ENCODE measurements at places on chromosomes 2 and 18. TPM values are rescaled to one million over a fixed set of nuclear protein-coding genes. Genes with fewer than 3 reads are reported as not detected.

Gene REEP1
- total RNA-seq: 0.71 TPM

- H3K27me3 ChIP-seq: no peaks in the 10 kb centered on the region
- no peak overlapping the region for H3K27ac ChIP-seq
- DNase-seq: no peak
- peaks cover 22% of the 10 kb centered on the region for H3K36me3 ChIP-seq
- H3K4me1 ChIP-seq: peaks cover 68% of the 10 kb centered on the region
Measured at GRCh38 chr2:69584127-69584889, 59.2 kb downstream of the AAK1 start.

DNA sequence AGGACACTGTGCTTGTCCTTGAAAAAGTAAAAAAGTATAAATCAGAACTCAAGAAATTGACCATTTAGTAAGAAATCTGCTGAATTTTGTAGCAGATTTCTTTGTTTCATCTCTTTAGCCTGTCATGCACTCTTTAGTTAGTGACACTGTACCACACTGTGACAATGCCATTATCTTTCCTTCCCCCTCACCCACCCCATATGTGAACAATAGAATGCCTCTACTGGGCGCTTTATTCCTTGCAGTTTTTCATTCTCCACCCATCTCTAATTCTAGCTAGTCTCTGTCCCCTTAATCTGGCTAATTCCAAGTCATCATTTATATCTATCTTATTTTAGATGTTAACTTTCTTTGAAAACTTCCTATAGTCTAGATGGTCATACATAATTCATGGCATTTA is 241.0 kb downstream of the LRP1B start:
- no peaks in the 10 kb centered on the region for H3K36me3 ChIP-seq
- no peak overlapping the region for H3K4me3 ChIP-seq
- no peak for DNase-seq

DNA sequence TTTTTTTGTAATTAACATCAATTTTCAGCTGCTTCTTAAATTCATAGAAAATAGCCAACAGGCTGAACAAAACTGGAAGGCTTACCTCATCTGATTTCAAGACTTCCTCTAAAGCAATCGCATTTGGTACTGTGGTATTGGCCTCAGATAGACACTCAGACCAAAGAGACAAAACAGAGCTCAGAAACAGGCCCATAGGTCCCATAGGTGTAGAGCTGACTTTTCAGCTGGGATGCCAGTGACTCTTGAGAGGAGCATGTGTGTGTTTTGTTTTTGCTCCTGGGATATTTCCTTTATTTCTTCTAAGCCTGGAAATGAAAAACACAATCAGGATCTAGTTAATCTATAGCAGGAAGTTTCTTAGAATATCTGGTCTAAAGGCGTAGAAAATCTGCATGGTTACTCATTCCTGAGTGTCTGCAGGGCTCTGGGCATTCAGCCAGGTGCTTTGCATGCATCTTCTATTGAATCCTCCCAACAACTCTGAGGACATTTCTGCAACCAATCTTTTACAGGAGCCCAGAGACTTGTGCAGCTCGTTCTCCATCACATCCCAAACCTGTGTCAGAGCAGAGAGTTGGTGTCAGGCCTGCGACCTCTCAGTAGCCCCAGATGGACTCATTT is 190.8 kb downstream of the RTP5 start:
- no peaks in the 10 kb centered on the region for H3K4me1 ChIP-seq
- no peak for DNase-seq
- no peak overlapping the region for H3K27ac ChIP-seq
- no peaks in the 10 kb centered on the region for H3K36me3 ChIP-seq
- peaks cover 5% of the 10 kb centered on the region for H3K27me3 ChIP-seq

Gene CXCR1
- not detected for total RNA-seq

Gene RIT2
- not detected for total RNA-seq

GRCh38 chr2:149463328-149464002 is 124.1 kb downstream of the MMADHC start:
- H3K27ac ChIP-seq: no peak overlapping the region
- no peak for DNase-seq
- H3K27me3 ChIP-seq: peaks cover 2% of the 10 kb centered on the region
- no peak overlapping the region for H3K4me3 ChIP-seq
- no peaks in the 10 kb centered on the region for H3K36me3 ChIP-seq
- no peaks in the 10 kb centered on the region for H3K4me1 ChIP-seq

GRCh38 chr18:31506024-31506742 is 8.2 kb downstream of the DSG2 start:
- H3K27ac ChIP-seq: no peak overlapping the region
- H3K36me3 ChIP-seq: no peaks in the 10 kb centered on the region
- DNase-seq: no peak
- no peaks in the 10 kb centered on the region for H3K4me1 ChIP-seq

Gene NMS
- total RNA-seq: not detected

DNA sequence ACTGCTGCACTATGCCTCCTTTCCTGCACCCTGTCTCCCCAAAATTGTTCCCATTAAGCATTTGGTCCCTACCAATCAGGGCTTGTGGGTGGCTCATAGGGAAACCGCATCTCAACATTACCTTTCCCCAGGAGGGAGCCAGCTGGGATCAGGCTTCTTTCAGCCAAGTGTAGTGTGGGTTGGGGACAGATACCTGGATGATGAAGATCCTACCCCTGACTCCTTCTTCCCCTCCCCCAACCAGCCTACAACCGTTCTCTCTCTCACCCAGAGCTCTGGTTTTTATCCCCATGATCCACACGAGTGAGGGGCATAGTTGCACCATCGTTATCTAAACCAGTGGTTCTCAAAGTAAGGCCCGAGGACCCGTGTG is 40.0 kb downstream of the ACOXL start:
- H3K4me3 ChIP-seq: no peak overlapping the region
- no peak for DNase-seq
- H3K27ac ChIP-seq: no peak overlapping the region
- H3K4me1 ChIP-seq: no peaks in the 10 kb centered on the region
- no peaks in the 10 kb centered on the region for H3K36me3 ChIP-seq
- H3K27me3 ChIP-seq: peaks cover 23% of the 10 kb centered on the region

DNA sequence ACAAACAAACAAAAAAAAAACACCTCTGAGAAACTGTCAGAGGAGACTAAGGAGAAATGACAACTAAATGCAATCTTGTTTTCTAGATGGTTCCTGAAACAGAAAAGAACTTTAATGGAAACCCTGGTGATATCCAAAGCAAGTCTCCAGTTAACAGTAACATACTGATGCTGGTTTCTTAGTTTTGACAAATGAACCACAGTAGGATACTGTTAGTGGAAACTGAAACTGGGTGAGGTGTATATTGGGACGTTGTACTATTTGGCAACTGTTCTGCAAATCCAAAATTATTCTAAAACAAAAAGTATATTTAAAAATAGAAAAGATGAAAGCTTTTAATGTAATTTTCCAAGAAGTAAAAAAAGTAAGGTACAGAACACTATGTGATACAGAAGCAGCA is 11.4 kb downstream of the SESTD1 start:
- no peak overlapping the region for H3K27ac ChIP-seq
- H3K4me1 ChIP-seq: peaks cover 51% of the 10 kb centered on the region
- H3K4me3 ChIP-seq: no peak overlapping the region
- no peak for DNase-seq
- peaks cover 18% of the 10 kb centered on the region for H3K36me3 ChIP-seq

DNA sequence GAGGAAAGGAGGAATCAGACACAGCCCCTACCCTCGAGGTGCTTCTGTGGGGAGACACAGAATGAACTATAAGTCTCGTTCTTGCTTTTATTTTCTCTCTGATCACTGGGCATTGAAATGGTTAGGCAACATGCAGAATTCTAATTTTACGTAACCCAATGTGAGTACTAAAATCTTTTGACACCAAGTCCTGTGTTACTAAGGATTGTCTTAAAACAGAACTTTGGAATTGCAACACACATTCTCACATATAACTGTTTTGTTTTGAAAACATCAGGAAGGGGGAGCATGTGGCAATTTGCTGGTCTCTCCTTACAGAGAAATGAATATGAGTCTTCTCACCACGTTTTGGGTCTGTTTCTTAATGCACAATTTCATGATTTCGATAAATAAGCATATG is 23.6 kb upstream of the SULT1C4 start:
- peaks cover under 1% of the 10 kb centered on the region for H3K4me1 ChIP-seq
- no peak for DNase-seq
- H3K27me3 ChIP-seq: peaks cover 12% of the 10 kb centered on the region
- H3K4me3 ChIP-seq: no peak overlapping the region

- no peak for DNase-seq
- no peak overlapping the region for H3K4me3 ChIP-seq
- H3K36me3 ChIP-seq: no peaks in the 10 kb centered on the region
- no peak overlapping the region for H3K27ac ChIP-seq
- H3K4me1 ChIP-seq: no peaks in the 10 kb centered on the region
Measured at GRCh38 chr18:11043694-11044093, 105.7 kb downstream of the PIEZO2 start.

Gene GNAL
- 0.14 TPM for total RNA-seq

- no peak for DNase-seq
- no peaks in the 10 kb centered on the region for H3K36me3 ChIP-seq
Measured at GRCh38 chr18:54338230-54338629, 19.4 kb downstream of the STARD6 start.

- no peaks in the 10 kb centered on the region for H3K36me3 ChIP-seq
- no peak overlapping the region for H3K4me3 ChIP-seq
- DNase-seq: no peak
- H3K27ac ChIP-seq: no peak overlapping the region
- H3K4me1 ChIP-seq: no peaks in the 10 kb centered on the region
- peaks cover 9% of the 10 kb centered on the region for H3K27me3 ChIP-seq
Measured at GRCh38 chr2:235217846-235218245, 266.0 kb downstream of the SH3BP4 start.

DNA sequence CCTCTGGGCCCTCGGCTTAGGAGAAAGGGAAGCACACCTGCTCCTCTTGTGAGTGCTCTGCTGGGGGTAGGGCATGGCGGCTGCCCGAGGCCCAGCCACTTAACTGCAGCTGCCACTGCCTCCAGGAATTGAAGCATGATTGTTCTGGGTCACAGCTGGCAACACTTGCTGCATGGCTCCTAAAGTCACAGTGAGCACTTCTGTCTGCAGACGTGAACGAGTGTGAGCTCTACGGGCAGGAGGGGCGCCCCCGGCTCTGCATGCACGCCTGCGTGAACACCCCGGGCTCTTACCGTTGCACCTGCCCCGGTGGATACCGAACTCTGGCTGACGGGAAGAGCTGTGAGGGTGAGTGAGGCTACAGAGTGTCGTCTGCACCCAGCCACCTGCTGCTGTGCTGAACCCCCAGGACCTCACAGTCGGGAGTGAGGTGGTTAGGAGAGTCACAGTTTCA is 44.4 kb downstream of the FBLN7 start:
- no peaks in the 10 kb centered on the region for H3K27me3 ChIP-seq
- H3K36me3 ChIP-seq: peaks cover 28% of the 10 kb centered on the region
- H3K4me1 ChIP-seq: peaks cover 45% of the 10 kb centered on the region
- peak overlapping the region; percentile 80 for H3K4me3 ChIP-seq

GRCh38 chr18:38174594-38174993 is 609.0 kb upstream of the CELF4 start:
- no peaks in the 10 kb centered on the region for H3K4me1 ChIP-seq
- H3K27me3 ChIP-seq: no peaks in the 10 kb centered on the region
- H3K27ac ChIP-seq: no peak overlapping the region
- no peak for DNase-seq
- H3K4me3 ChIP-seq: no peak overlapping the region

- peaks cover 64% of the 10 kb centered on the region for H3K36me3 ChIP-seq
- H3K27me3 ChIP-seq: no peaks in the 10 kb centered on the region
- no peak overlapping the region for H3K27ac ChIP-seq
- peaks cover 19% of the 10 kb centered on the region for H3K4me1 ChIP-seq
Measured at GRCh38 chr2:130346041-130346740, 3.5 kb downstream of the IMP4 start.

DNA sequence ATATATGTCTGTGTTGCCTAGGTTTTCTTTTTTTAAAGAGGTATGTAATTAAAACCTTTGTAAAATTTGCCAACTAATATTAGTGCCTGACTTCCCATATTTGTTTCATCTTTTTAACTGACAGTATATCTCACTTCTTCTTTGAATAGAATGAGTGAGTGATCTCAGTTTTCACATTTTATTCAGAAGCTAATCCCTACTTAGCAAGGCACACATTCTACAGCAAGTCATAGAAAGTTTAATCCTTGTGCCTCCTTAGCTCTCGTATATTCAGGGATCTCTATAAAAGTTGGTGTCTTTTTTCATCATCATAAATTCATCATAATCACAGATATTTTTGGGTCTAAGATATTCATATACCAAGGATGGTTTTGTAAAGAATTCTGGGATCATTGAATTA is 66.6 kb downstream of the RIF1 start:
- no peak overlapping the region for H3K4me3 ChIP-seq
- no peak for DNase-seq
- H3K36me3 ChIP-seq: peaks cover 85% of the 10 kb centered on the region
- H3K27me3 ChIP-seq: no peaks in the 10 kb centered on the region
- H3K27ac ChIP-seq: no peak overlapping the region

DNA sequence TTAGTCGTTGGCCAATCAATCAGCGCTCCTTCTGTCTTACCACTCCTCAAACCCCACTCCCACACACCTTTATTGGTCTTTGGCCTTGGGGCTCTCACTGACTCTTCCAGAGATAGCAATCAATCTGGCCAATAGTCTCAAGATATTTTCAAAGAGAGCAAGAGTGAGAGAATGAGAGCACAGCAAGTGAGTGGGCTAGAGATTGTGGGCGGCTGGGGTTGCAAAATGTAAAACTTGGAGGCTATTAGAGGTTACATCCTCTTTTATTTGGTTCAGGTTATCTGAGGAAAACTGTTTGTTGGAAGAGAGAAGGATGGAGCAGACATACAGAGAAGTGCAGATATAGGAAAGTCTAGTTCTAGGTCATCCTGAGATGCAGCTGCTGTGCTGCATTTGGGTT is 32.8 kb downstream of the TACR1 start:
- H3K4me1 ChIP-seq: no peaks in the 10 kb centered on the region
- no peak overlapping the region for H3K4me3 ChIP-seq
- H3K27me3 ChIP-seq: no peaks in the 10 kb centered on the region

DNA sequence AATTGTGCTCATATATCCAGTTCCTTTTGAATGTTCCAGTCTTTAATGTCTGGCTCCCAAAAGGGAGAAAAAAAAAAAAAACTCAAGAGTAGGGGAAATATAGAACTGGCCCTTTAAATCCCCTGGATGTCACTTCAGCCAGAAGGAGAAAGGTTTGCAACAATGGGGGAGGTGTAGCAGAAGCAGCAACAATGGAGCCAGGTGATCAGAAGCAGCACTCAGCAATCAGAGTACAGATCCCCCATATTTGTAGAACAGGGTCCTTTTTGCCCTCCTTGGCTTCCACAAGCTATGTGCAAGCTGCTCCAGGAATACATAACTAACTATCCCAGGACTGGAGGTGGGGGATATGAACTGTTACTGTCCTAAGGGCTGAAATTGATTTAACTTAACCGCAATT is 25.8 kb upstream of the ZNF397 start:
- no peak overlapping the region for H3K27ac ChIP-seq
- DNase-seq: no peak
- H3K4me3 ChIP-seq: no peak overlapping the region
- H3K27me3 ChIP-seq: peaks cover 7% of the 10 kb centered on the region
- no peaks in the 10 kb centered on the region for H3K36me3 ChIP-seq
- no peaks in the 10 kb centered on the region for H3K4me1 ChIP-seq

DNA sequence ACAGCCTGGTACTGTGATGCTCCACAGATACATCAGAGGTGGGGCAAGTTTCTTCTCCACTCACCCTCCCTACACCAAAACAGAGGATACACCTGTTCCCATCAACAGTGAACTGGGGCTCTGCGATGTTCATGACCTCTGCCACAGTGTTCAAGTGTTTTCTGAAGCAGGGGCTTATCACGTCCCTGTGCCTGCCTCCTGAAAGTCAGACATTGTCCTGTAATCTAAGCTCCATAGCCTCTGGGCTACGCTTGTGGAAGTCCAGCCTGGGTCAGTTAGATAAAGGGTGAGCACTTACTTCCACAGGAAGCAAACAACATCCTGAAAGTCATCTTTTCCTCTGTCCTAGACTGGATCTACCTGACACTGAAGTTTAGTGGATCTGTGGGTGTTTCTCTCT is 20.2 kb upstream of the MRO start:
- H3K27ac ChIP-seq: no peak overlapping the region
- peaks cover 10% of the 10 kb centered on the region for H3K27me3 ChIP-seq
- H3K4me1 ChIP-seq: peaks cover 3% of the 10 kb centered on the region
- H3K4me3 ChIP-seq: no peak overlapping the region
- no peaks in the 10 kb centered on the region for H3K36me3 ChIP-seq

Gene CNDP1
- total RNA-seq: 0.09 TPM

Measured in activated T-helper 2 cell treated with anti-CD3 and anti-CD28 coated beads, Interferon-gamma antibody, Interleukin-2, Interleukin-4, amounts not matched to agents 10 μg/mL and 5 μg/mL and 100 μg/mL, durations not matched to agents 14 hours and 24 hours and 36 hours (primary cell).